Sigmoid colon (tissue), 7 donors: ENCODE measurements at places on chromosomes 2 and 18. TPM values are rescaled to one million over a fixed set of nuclear protein-coding genes. Genes with fewer than 3 reads are reported as not detected.

Gene GKN2
- not detected for total RNA-seq

DNA sequence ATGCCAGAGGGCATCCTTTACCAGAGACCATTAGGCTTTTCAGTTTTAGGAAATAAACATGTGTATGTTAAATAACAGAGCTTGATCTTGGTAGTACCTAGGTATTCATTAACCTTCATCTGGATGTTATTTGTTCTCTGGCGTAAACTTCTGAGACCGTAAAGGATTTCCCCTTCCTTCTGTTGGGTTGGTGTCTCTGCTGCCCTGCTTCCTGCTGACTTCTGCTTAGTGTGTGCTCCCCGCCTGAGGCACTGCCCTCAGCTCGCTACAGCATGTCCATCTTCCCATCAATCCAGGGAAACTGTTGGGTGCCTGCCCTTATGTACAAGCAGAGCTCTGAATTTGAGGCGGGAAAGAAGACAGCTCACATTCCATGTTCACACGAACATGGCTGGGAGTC, 177.9 kb downstream of the TPGS2 start:
- DNase-seq = no peak

Gene SPC25
- total RNA-seq = 0.54 TPM

Gene GCG
- not detected for total RNA-seq

- no peak for DNase-seq
These were observed 155.1 kb downstream of the LPIN1 start for GRCh38 chr2:11901351-11902069.

DNA sequence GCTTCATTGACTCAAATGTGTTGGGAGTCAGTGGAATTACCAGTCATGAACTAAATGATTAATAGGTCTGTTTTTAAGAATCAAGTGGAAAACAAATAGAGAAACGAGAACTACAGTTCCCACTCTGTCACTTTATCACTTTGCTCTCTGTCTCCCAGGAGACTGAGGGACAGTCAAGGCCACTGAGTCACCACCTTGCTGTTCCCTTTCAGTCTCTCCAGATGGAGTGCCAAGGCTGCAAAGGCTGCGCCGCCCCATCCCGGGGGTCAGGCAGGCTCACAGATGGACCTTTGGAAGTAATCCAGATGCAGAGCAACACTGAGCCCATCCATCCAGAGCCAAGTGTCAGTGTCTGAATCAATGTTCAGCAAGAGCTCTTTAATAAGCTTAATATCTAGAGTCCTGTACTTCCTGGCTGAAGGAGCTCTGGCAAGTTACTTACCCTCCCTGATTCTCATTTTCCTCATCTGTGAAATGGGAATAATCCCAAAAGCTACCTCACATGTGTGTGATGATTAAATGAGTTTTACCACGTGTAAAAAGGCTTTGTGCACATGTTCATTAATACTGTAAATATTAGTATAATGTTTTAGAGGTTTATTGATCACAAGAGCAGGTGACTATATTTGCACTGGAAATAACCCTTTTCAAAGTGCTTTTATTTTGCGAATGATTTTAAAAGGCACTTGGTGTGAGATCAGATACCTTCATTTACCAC, 43.0 kb upstream of the EFEMP1 start:
- DNase-seq = peak; percentile 67

Gene EPB41L5
- 22.7 TPM for total RNA-seq

Gene KCNG2
- not detected for total RNA-seq

GRCh38 chr18:32919799-32920198, 147.0 kb upstream of the KLHL14 start:
- no peak for DNase-seq

DNA sequence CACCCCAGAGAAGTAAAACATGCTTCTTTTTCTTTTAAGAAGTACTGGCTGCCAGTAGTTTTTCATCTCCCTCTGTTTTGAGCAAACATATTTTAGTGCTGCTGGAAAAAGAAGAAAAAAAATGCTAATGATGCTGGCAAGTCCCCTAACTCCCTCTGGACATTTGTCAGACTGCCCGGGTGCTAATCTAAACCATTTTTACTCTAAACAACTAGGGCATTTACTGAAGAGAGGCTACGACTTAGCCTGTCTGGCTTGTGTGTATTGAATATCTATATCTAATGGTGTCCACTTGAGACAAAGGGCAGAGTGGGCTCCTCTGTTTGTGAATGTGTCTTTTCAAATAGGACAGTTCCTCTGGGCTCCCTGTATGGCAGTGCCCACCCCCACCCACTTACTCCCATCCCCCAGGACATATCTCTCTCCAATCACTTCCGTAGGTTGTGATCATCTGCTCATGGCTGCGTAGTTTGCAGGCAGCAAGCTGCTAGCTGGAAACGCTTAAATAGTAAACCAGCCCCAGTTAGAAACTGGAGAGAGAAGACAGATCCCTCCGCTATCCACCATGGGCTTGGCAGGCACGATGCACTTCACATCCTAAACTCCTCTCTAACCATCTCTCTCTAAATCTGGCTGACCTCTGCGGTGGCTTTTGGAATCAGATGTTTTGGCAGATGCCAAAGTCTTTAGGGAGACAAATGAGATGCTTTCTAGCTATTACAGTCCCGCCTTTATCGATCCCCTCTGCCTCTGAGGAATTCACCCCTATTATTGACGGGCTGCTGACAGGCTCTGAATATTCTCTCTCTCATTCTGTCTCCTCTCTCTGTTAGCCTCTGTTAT, 58.3 kb downstream of the DOCK10 start:
- no peak for DNase-seq

DNA sequence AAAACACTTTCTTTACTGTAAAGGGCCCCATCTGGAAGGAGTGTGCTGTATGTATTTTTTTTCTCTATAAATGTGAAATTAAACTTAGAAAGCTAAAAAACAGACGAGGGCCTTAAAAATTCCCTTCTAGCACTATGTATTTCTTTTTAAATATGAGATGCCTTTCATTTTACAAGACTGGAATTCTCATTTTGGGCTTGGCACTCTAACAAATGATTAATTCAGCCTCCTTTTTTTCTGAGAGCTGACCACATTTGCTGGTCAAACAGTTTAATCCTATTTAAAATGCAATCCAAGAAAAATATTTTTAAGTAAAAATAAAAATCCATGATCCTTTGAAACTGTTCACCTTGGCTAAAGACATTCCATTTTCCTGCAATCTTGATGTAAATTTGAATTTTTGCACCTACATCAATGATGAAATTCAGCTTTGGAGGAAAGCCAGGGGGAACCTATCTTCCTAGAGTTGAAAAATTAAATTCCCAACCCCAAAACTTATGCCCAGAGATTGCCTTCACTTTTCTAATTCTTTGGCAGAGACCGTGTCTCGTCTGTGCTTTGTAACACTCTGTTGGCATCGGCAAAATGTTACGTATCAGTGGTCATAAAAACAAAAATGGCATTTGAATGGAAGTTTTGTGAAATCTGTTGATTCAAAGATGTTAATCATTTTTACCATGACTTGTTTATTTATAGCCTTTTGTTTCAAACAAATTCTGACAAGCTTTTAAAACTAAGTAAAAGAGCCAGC, 284.5 kb downstream of the ZNF521 start:
- DNase-seq = no peak

GRCh38 chr2:160790738-160791137, 297.1 kb upstream of the RBMS1 start:
- no peak for DNase-seq

- DNase-seq = no peak
These were observed 90.4 kb downstream of the PLCL1 start for GRCh38 chr2:197894751-197895274.

- no peak for DNase-seq
These were observed 6.0 kb upstream of the ZSCAN30 start for GRCh38 chr18:35296060-35296459.

- DNase-seq = no peak
These were observed at the start of gene BOD1L2 for GRCh38 chr18:57146956-57147636. TSS of gene BOD1L2 (plus strand) at chr18:57147087. CDS start at chr18:57147313, 226 bp downstream.

Gene B3GNT7
- 3.8 TPM for total RNA-seq

GRCh38 chr2:85477884-85478283, 59.4 kb downstream of the SH2D6 start:
- no peak for DNase-seq

Gene ITGA4
- 12.5 TPM for total RNA-seq

- DNase-seq = no peak
These were observed 81.6 kb upstream of the NFU1 start for GRCh38 chr2:69518841-69519240.

GRCh38 chr2:128348701-128349100, 30.0 kb upstream of the HS6ST1 start:
- no peak for DNase-seq

- DNase-seq = no peak
These were observed 568.5 kb upstream of the SLC8A1 start for GRCh38 chr2:41020358-41020757.

Gene TANC1
- 51.0 TPM for total RNA-seq

- DNase-seq = no peak
These were observed 4.0 kb downstream of the IMP4 start for GRCh38 chr2:130346741-130347066.

GRCh38 chr2:219344751-219345430, 12.3 kb upstream of the RESP18 start:
- peak; percentile 72 for DNase-seq

Gene SERPINB4
- total RNA-seq = not detected

- DNase-seq = peak; percentile 46
These were observed 228.1 kb upstream of the PXDN start for GRCh38 chr2:1972422-1972821.

DNA sequence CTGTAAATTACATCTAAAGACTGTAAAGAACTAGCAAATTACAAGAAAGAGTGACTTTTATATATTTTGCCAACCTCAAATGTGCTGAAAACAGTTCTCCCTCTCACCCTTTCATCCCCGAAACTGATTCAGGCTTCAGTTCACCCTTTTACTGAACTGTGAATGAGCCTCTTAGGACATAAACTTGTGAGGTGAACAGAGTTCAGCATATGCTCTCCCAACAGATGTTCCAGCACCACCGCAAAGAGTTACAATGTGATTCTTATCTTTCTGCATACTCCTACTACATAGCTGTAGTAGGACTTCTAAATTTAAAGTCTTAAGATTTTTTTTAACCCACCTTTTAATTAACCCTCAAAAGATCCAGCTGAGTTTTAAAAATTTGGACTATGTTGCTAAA, 1.2 kb upstream of the ZCCHC2 start:
- DNase-seq = no peak

Gene TMEFF2
- 0.16 TPM for total RNA-seq

DNA sequence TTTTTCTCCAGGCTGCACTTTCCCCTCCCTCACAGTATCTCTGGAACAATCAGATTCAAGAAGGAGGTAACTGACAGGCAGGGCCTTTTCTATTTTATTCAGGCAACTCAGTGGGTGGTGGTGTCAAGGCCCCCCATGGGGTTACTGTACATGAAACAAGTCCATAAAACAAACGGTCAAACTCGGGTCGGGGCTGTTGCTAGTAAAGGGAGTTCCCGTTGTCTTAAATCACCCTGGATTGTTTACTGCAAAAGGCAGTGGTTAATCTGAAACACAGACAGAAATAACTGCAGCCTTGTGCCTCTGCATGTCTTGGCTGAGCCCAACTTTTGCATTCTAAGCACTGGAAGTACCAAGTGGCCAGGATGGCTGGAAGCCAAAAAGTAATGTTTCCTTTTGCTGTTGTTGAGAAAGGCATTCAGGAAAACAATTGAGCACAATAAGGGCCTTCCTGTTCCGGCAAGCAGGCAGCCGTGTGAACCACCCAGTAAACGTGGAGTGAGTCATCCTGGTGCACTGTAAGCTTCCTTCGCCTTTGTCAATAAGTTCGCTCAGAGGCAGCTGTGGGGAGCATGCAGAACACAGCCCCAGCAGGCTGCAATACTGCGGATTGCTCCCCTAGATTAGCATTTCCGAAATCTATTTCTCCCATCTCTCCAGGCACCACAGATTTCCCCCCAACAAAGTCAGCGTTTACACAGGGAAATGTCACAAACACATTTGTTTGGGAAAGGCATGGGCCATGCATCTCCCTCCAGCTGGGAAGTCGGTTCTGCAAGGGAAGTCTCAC, 149.6 kb downstream of the IRS1 start:
- peak; percentile 88 for DNase-seq

DNA sequence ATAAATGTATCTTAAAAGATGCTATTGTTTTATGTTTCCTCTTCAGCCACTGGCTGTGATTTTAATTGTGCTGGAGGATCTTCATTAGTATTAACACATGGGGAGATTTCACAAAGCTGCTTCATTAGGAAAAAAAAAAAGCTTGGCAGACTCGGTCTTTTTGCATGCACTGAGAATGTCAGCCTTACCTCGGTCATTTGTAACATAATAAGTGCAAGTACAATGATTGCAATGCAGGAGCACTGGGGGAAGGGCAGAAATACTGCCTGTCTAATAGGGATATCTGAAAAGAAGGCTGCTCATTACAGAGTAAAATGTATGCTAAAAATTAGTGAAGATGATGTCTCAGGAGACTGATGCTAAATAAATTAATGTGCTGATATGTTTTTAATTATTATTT, 1.3 kb upstream of the BAZ2B start:
- DNase-seq = no peak

- no peak for DNase-seq
These were observed 360.9 kb upstream of the ZC3H15 start for GRCh38 chr2:186125156-186125555.

DNA sequence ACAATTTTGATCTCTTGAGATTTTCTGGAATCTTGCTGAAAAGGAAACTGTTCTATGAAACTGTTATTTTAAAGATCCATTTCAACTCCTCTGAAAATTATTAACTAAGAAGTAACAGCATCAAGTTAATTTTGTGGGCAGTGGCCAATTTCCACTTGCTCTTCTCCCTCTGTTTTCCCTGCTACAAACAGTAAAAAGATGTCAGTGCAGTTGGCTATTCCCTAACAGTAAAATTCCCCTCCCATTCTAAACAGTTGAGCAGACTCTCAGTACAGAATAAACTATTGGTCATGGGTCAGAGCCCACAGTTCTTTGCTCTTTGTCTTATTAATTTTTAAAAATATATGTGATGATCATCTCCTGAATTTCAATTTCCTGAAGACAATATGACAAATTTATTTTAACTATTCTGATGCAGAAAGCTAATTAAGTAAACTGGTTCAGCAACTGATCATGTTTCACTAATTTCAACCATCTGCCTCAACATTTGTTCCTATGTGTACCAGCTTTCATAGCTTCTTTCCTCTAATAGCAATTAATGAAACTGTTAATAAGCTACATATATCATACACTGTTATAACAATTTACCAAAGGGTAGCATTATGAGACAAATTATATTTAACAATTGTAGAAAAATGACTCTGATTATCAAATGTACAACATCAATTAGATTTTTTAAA, 41.1 kb upstream of the GALNT5 start:
- DNase-seq = no peak

DNA sequence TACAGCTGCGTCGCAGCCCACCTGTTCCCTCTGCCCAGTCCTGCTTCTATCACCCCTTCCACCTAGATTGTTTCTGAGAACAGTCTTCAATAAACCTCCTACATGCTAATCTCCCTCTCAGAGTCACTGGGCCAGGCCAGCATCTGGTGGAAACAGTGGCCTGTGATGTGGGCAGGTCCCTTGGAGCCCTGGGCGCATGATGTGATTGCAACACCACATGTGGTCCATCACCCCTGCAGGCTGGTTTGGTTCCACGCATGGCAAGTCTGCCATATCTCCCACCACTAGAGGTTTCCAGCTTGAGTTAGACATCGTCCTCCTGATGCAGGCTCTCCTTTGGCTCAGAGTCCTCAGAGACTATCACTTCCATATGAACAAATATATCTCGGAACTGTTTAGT, 83.5 kb downstream of the PRKCE start:
- DNase-seq = no peak
